Effector memory CD8-positive, alpha-beta T cell (primary cell): ENCODE measurements at places on chromosomes 3 and 15.

DNA sequence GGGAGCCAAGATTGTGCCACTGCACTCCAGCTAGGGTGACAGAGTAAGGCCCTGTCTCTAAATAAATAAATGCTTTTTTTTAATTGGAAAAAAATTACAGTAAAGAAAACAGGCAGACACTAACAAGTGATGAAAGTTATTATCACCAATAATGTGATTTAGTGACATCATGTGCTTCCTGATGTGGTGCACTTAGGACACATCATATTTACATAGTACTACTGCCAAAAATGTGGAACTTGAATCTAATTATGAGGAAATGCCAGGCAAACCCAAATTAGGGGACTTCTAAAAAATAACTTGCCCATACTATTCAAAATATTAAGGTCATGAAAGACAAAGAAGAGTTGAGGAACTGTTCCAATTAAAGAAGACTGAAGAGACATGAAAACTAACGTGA, 30.8 kb downstream of the MAP4 start:
- no peak for DNase-seq

DNA sequence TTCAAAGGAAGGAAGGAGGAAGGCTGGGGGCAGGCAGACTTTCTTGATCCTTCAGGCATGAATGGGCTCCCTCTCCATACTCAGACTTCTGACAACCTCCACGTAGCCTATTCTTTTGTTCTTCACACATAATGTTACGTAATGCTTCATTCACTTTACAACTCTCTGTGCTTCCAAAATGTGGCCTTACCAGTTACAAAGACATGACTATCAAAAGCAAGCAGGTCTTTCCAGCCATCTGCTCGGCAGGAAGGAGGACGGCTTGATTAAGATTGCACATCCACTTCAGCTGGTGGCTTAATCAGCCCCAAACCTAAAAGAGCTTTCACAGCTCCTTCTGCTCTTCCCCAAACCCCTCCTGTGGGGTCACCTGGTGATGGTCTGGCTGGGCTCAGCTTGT, 263.2 kb downstream of the XXYLT1 start:
- DNase-seq, result no peak

GRCh38 chr3:177946936-177947335, 589.3 kb upstream of the KCNMB2 start:
- no peak for DNase-seq

GRCh38 chr3:3110299-3110630, at the start of gene IL5RA:
TSS of gene IL5RA (minus strand) at chr3:3110374. CDS start at chr3:3104984, 5,390 bp downstream.
- DNase-seq, result peak; percentile 54

GRCh38 chr3:183158113-183158512, 4.4 kb downstream of the LAMP3 start:
- DNase-seq, result no peak

- DNase-seq, result peak; percentile 38
These were observed 62.7 kb upstream of the CD47 start for GRCh38 chr3:108153451-108153981.

DNA sequence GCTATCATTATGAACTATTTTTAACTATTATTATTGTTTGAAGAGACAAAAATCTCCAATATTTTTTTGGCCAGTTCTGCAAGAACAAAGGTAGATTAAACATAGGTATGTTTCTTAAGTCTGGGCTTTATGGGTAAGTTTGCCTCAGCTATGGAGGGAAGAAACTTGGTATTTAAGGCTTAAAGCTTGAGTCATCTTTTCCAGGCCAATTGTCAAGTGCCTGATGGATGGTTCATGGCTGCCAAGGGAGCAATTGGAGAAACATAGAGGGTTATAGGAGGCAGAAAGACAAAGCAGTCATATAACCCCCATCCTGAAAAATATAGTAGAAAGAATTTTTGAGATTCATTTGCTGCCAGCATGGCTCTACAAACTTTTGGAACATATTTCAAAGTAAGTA, 7.2 kb upstream of the STAC start:
- no peak for DNase-seq

DNA sequence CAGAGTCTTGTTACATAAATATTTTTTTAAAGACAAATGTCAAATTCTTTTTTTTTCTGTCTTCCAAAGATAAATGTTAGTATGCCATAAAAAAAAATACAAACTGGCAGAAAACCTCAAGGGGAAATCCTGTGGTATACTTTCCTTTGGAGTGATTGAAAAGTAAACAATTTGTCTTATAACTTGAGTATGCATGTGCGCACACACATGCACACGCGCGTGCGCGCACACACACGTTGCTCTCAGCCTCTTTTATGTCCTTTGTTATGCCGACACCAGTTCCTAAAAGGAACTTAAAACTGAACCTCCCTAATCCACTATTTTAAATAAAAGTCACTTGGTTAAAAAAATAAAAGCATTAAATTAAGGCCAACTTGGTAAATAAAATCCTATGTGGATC, 58.1 kb downstream of the TGFBR2 start:
- DNase-seq, result no peak

GRCh38 chr3:171789759-171790505, 20.4 kb downstream of the PLD1 start:
- DNase-seq, result no peak

DNA sequence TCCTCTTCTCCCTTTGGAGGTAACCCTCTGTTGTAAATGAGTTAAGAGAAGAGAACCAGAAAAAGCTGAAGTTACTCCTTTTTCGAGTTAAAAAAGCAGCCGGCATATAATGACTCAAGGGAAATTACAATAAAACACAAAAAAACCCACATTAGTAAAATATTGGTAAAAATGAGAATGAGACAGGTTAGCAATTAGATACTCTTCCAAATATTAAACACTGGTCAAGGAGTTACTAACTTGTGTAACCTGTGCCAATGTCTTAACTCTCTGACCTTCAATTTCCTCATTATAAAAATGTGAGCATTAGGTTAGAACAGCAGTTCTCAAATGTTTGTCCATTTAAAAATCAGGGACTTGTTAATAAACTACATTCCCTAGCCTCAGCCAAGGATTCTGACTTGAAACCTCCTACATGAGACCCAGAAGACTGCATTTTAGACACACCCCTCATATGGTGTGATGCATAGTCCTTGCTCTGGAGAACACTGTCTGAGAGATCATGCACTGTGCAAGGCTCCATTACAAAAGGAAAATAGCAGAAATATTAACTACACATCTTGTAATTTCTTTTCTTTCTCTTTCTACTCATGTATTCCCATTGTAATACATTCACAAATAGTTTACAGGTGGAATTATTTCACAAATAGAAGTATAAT, 42.7 kb upstream of the TOP2B start:
- DNase-seq, result no peak

DNA sequence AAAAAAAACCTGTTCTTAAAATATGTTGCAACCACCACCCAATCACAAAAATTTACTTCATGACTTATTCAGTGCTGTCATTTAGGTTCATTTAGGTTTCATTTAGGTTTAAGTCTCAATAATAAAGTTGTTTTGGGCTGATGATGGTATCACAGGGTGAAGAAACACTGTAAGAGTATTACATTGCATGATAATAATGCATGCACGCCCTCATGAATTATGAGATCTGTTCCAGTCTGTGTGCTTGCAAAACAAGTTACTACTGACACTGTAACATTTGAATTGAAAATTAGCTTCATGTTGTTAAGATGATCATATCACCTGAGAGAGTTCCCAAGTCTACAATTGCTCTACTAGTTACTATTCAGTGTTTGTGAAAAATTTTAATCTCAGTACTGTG, at the start of gene AADACL2:
Gene AADACL2, plus strand, starts transcription at position 315 of the 400 bp plus-strand sequence. CDS start 109 bp downstream, outside the sequence.
- DNase-seq, result no peak

DNA sequence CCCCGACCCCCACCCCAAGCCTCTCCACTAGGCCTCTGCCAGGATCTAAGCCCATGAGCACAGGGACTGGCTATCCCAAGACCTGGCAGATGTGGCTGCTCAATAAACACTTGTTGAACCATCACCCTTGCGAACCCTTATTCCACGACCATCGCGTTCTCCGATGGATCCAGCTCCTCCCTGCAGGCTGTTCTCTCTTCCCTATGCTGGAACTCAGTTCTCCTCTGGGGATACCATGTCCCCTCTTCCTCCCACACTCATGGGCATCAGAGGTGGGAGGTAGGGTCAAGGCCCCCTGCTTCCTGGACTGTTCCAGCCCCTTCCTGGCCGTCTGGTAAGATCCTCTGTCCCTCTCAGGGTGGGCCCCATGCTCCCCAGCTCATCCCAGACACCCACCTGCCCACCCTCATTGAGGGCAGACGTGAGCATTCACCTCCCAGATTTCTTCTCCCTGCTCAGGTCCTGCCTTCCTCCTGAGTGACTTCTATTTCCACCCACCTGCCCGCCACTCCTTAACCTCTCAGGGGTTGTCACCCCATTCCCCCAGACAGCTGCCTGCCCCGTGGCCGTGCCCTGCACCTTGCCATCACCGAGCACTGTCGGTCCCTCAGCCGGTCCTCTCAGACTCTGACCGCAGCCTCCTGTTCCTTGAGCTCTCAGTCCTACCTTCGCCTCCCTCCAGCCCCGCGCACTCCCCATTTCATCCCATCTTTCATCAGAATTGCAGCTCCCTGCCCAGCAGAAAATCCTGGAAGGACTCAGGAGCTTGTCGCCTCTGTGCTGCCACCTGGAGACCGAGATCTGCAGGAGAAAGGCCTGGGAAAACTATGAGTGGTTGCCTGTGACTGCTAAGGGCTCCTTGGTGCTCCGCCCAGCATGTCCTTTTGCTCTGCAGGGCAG, 42.0 kb downstream of the PML start:
- DNase-seq, result no peak

GRCh38 chr3:101170062-101170771, 150.2 kb downstream of the IMPG2 start:
- no peak for DNase-seq
